Inflammatory macrophage (primary cell): ENCODE measurements at places on chromosomes 11 and 22.

- DNase-seq = no peak
Measured at GRCh38 chr11:21396342-21397008, 727.1 kb downstream of the NELL1 start.

GRCh38 chr11:132099692-132100091 lies 729.3 kb downstream of the NTM start:
- DNase-seq = peak; percentile 74

DNA sequence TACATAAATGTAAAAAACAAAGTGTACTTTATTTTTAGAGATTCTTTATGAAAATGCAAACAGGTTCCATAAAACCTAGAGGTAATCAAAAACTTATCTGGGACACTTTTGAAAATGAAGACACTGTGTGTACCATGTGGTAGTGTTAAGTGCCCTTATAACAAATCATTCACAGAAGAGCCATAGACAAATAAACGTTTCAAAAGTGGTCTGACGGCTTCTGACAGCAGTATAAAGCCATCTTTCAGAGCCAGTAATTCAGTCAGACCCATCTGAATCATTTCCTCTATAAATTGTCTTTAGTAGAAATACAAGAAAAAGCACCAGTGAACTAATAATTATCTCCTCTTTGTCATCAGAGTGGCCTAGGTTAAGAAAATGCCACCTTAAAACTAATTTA lies 100.0 kb downstream of the PAX6 start:
- no peak for DNase-seq

GRCh38 chr11:22037505-22037904 lies 155.4 kb upstream of the ANO5 start:
- DNase-seq = no peak

- DNase-seq = no peak
Measured at GRCh38 chr22:19971276-19972124, 29.9 kb upstream of the TXNRD2 start.

DNA sequence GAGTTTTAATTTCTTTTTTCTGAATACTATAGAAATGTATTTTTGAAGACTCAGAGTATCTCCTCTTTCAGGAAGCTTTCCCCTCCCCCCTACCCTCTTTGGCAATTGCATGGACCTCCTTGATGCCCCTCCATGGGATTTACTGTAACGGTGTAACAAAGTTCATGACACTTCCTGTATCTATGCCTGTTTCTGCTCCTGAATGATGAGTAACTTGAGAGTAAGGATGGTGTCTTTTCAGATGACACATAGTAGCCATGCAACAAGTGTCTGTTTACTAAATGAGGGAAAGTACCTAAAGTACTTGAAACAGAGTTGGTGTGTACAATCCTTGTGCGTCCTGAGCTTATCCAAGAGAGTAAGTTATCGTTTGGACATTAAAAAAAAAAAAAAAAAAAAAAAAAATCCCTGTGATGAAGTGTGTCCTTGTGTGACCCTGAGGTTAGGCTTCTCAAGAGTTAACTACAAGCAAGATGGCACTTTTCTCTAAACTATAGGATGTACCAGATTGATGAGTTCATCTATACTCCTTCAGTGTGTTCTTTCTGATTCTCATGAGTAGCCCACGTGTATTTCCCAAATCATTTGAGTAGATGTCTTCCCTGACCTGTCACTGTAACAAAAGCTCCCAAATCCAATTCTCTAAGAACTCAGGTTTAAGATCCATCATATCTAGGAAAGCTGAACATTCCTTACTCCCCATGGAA lies 7.4 kb downstream of the ETS1 start:
- peak; percentile 39 for DNase-seq

DNA sequence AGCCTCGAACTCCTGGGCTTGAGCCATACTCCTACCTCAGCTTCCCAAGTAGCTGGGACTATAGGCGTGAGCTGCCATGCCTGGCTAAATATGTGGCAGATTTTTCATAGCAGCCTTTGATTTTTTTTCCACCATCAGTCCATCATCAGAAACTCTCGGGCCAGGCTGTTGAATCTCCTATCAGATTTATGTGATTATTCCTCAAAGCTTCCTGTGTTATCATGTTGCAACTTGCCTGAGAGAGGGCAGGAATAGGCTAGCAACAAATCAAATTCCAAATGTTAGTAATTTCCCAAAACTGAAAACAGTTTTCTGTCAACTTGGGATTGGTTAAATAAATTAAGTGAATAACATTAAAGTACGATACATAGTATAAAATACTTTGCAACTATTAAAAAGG lies 3.4 kb downstream of the LRRC51 start:
- DNase-seq = no peak
